ENCODE measurements at places on chromosomes 5 and 9. TPM values are rescaled to one million over a fixed set of nuclear protein-coding genes. Genes with fewer than 3 reads are reported as not detected.

CRB2 gene
- under 0.01 TPM for total RNA-seq

INSL4 gene
- not detected for total RNA-seq

MAN2A1 gene
- total RNA-seq = 41.3 TPM

PLPP7 gene
- total RNA-seq = 8.5 TPM

OCLN gene
- 0.12 TPM for total RNA-seq

FBLL1 gene
- 1.6 TPM for total RNA-seq

WNT8A gene
- total RNA-seq = not detected

FGF18 gene
- not detected for total RNA-seq

PCDHGA3 gene
- 4.4 TPM for total RNA-seq

RASEF gene
- not detected for total RNA-seq

QRFP gene
- not detected for total RNA-seq

APBA1 gene
- 11.3 TPM for total RNA-seq

DDX4 gene
- not detected for total RNA-seq

LCN6 gene
- not detected for total RNA-seq

CER1 gene
- total RNA-seq = not detected

CCDC192 gene
- 2.0 TPM for total RNA-seq

FAM81B gene
- not detected for total RNA-seq

LIX1 gene
- total RNA-seq = not detected

NIPSNAP3A gene
- 34.0 TPM for total RNA-seq

FST gene
- 31.0 TPM for total RNA-seq

PCDHB13 gene
- 0.35 TPM for total RNA-seq

SH3TC2 gene
- 1.9 TPM for total RNA-seq

TMEM215 gene
- total RNA-seq = not detected

PPIC gene
- total RNA-seq = 41.5 TPM

CCDC152 gene
- 1.3 TPM for total RNA-seq

C7 gene
- 996 TPM for total RNA-seq

SLC6A19 gene
- not detected for total RNA-seq

NRG2 gene
- 0.12 TPM for total RNA-seq

FOXE1 gene
- not detected for total RNA-seq

LRRC26 gene
- total RNA-seq = not detected

ZDHHC11 gene
- total RNA-seq = 0.85 TPM

DEPDC1B gene
- total RNA-seq = 2.2 TPM

NIM1K gene
- total RNA-seq = 0.70 TPM

ELOVL7 gene
- not detected for total RNA-seq

HAVCR2 gene
- total RNA-seq = not detected

KIF4B gene
- not detected for total RNA-seq

CCNJL gene
- total RNA-seq = 0.23 TPM

RUSC2 gene
- 21.5 TPM for total RNA-seq

OR1Q1 gene
- not detected for total RNA-seq

AGXT2 gene
- total RNA-seq = not detected

TMEM203 gene
- 33.1 TPM for total RNA-seq

FER gene
- total RNA-seq = 20.3 TPM

MARVELD2 gene
- 0.82 TPM for total RNA-seq

PCDHGA6 gene
- total RNA-seq = 3.7 TPM

SPOCK1 gene
- total RNA-seq = 97.0 TPM

ZNF883 gene
- 4.5 TPM for total RNA-seq

TEK gene
- 14.2 TPM for total RNA-seq

VCP gene
- 219 TPM for total RNA-seq

F2R gene
- total RNA-seq = 64.1 TPM

BTNL3 gene
- not detected for total RNA-seq

CHMP5 gene
- 66.4 TPM for total RNA-seq

ORM2 gene
- total RNA-seq = not detected

ENTPD2 gene
- 0.09 TPM for total RNA-seq

OLFM1 gene
- 10.1 TPM for total RNA-seq

SLC9A3 gene
- 3.2 TPM for total RNA-seq

NEURL1B gene
- 1.5 TPM for total RNA-seq

IPPK gene
- total RNA-seq = 6.2 TPM
